AG10803 (cell line): ENCODE measurements at places on chromosomes 7 and 10.

DNA sequence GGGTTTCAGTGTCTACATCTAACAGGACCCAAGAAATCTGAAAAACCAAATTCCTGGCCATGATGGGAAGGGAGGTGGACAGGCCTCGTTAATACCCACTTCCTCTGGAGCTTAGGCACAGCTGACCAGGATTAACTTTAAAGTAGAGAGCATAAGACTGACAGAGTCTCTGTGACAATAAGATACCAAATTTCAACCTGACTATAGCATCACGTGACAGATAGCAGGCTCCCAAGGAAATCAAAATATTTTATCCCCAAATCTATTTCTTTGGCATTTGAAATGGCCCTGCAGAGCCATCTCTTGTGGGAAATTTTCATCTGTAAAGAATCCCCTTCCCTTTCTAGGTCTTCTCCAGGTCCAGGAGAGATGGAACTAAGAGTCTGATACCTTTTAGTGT is 258.3 kb downstream of the TCERG1L start:
- DNase-seq, result no peak

GRCh38 chr10:85719408-85719807 is 647.2 kb downstream of the GRID1 start:
- no peak for DNase-seq

- DNase-seq, result no peak
Observed at GRCh38 chr7:128861957-128862570, 592 bp upstream of the ATP6V1F start.

GRCh38 chr7:114508086-114508485 is 93.5 kb downstream of the FOXP2 start:
- peak; percentile 36 for DNase-seq
